Lung (tissue), 17 donors: ENCODE measurements at places on chromosomes 5 and 9. TPM values are rescaled to one million over a fixed set of nuclear protein-coding genes. Genes with fewer than 3 reads are reported as not detected.

DNA sequence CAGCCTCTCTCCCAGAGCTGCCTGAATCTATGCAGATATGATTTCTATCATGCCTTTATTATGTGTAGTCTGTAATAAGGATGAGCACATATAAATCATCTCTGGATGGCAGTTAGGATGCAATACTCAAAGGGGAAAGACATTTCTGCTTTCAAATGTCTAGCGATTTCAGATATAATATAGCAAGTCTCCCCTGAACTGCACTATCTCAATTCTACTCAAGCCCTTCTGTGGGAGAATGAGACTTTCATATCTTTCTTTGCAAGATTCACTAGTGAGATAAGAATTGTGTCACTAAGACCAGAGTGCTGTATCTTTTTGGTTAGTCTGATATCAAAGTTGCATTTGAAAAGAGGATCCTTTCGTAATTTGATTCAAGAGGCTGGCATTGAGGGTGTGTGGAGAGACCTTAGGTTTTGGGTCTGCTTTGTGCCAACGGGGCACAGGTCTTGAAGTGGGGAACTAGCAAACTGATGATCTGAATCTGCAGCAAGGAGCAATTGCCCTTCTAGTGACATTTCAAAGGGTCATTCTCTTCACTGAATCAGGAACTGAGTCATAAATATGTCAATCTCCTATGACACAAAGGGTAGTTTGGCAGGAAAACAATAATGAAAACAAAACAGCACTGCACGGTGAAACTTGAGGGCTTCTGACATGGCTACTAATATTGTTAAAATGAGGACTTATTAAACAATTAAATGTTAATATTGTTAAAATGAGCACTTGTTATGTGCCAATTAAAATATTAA is 305.5 kb upstream of the CLINT1 start:
- no peak for DNase-seq

- no peak for DNase-seq
Observed at GRCh38 chr5:160485364-160485969, 63.8 kb downstream of the PTTG1 start.

GRCh38 chr5:31598640-31599611 is 40.0 kb upstream of the PDZD2 start:
- peak; percentile 5 for DNase-seq

The PCDHB13 gene
- total RNA-seq: 3.3 TPM

DNA sequence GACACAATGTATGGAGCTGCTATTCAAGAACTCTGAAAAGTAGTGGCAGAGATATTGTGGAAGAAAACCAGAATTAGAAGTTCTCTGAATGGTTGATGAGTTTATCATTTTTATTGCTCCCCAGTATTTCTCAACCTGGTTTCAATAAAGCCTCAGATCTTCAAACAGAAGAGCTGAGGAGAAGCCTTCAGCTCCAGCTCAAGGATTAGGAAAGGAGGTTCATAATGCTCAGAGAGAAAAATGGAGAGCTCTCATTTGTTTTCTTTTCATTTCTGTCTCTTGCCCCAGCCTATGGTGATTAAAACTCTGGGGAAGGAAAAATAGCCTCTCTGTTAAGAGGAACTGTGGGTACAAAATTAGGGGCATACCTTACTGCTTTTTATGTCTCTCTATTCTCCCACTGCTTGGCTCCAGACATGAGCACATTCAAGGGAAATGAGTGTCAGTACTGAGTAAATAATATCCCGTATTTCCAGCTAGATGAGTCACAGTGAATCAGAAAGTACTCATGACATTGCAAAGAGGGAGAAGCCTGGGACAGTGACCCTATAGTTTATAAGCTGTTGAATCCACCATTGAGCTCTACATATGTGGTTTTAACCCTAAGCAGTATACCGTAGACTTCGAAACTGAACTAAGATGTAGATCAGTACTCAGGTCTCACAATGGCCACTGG is 138.1 kb downstream of the EMB start:
- DNase-seq: no peak

DNA sequence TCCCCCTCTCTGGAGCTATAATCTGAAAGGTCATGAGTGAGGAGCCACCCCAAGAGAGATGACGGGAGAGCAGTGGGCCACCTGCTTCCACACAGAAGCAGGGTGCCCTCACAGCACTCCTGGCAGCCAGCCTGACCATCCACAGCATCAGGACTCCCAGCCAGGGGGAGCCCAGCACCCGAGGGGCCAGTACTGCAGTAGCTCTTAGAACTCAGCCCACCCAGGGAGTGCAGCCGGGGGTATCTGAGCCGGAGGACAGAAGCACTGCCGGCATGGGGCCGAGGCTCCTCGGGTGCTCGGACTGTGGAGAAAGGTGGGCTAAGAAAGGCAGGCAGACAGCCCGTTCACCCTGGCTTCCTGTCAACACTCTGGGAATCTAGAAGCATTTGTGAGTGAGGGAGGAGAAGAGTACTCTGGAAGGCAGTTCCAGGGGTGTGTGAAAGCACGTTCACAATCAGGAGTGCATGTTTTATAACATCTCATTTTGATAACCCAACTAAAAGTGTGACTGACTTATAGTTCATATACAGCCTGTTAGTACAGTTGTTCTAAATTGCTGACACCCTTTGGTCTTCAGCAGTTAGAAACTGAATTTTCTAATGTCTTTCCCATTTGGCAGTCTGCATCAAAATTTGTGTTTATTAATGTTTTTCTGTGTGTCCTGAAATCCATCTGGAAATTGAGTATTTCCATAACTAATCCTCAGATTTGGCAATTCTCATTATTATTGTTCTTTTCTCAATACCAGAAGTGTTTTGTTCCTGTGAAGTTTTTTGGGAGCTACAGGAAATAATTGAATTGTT is 25.9 kb upstream of the ASPN start:
- peak; percentile 82 for DNase-seq

The ZNF366 gene
- total RNA-seq: 4.3 TPM

GRCh38 chr9:126071076-126071750 is 255.4 kb upstream of the MVB12B start:
- no peak for DNase-seq

The FAM153A gene
- total RNA-seq: 14.4 TPM

GRCh38 chr5:34622098-34622400 is 34.1 kb upstream of the RAI14 start:
- peak; percentile 31 for DNase-seq

The GPRIN1 gene
- total RNA-seq: 0.97 TPM
